ENCODE measurements at places on chromosomes 16 and 17.

DNA sequence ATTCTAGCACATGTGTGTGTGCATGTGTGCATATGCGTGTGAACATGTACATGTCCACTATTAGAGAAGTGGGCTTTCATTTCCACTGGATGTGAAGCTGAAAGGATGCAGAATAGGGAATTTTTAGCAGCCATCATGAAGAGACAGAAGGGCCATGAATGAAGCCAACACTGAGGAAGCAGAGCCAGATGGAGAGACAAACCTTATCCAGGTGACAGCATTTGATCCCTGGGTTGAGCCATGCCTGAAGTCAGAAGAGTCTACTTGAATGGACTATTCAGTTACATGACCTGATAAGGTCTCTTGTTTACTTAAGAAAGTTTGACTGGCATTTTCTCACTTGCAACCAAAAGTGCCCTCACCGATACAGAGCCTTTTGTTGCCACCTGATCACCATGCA is 88.4 kb downstream of the ASIC2 start:
- no peak for DNase-seq

DNA sequence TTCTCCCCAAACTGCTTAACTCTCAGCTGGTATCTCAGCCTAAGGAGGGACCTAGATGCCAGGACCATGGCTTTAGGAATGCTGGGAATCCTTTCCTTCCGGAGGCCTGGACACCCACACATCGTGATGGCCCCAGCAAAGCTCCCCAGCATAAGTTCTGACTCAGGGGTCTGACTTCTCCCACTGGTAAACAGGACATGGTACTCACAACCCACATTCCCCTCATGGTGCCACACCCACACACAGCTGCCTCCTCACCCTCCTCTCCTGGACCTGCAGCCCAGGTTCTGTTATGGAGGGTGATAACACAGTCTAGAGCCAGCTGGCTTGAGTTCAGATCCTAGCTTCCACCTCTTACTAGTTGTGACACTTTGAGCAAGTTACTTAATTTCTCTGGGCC is 719 bp upstream of the RNF227 start:
- no peak for DNase-seq

GRCh38 chr17:79741751-79742588 is 11.2 kb downstream of the ENPP7 start:
- peak; percentile 47 for DNase-seq

GRCh38 chr16:2840914-2841313 is 10.8 kb downstream of the ZG16B start:
- no peak for DNase-seq

DNA sequence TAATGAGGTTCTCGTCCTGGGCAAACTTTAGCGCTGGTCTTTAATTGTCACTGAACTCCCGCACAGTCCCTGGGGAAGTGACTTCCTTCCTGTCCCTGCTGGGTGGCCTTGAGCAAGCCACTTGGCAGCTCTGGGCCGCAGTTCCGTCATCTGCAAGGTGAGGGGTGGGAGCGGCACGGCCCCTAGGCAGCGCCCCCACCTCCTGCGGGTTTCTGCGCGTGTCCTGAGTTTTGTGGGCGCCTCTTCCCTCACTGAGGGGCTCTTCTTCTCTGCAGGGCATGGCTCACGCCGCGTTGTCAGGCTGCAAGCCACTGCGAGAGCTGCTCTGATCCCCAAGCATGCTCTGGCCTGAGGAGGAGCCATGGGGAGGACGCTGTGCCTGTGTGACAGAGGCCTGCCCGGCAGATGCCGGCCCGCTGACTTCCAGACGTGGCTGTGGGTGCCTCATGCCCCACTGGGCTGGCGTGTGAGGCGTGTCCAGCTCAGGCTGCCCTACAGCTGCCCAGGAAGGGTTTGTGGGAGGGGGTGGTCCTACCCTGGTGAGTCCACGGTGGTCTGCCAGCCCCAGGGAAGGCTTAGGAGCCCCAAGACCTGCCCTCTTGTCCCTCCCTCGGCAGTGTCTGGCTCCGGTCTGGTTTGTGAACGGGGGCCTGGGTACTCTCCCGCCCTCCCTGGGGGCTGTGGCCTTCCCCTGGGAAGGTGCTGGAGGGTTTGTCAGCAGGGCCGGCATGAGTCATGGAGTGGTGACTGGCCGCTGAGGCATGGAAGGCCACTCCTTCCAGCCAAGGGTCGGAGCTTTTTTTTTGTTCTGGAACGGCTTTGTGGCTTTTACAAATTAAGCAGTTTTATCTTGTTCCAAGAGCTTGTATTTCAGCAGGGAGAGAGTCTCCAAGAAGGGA is 182.0 kb downstream of the SEC14L1 start:
- no peak for DNase-seq

- no peak for DNase-seq
Measured at GRCh38 chr17:6492892-6493674, 48.8 kb downstream of the PIMREG start.

DNA sequence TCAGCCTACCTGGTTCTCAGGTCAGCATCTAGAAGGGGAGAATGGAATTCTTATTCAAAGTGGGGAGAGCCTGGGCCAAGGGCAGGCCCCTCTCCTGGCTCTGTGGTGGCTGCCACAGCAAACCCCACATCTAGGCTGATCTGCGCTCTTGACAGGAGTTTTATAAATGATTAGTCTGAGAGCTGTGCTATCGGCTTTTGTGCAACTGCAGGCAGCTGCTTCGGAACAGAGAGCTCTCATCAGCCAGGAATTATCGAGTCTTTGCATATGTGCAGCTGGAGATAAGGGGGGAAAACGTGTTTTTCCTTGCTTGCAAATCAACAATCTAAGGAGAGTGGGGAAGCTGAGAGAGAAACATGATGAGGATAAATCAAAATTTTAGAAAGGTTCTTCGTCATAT is 91.7 kb downstream of the HS3ST3A1 start:
- DNase-seq = no peak

DNA sequence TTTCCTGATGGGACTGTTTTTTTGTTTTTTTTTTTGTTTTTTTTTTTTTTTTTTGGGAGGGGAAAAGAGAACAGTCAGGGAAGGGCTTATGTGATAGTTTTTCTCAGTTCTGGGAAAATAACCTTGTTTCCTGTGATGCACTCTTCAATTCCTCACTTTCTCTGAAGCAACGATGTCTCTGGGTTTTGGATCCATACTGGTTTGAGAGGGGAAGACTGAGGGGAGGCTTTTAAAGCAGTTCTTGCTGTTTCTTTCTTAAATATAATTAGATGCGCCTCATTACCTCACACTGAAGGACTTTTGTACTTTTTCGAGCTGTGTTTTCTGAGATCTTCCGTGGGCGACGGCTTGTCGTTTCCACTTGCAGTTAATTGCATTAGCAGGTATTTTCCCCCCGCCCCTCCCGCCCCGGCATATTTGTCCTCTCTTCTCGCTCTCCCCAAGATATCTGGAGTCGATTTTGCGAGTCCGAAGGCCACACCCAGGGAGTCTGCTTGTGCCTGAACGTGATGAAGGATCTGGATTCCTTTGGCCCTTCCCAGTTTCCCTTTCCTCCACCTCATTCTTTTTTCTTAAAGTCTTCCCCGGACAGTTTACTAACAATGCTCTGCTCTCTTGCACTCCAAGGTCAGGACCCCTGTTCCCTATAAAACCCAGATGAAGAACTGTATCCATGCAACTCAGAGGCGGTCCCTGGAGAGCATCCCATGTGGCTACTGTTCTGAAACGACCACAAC is 125.2 kb upstream of the ZFHX3 start:
- no peak for DNase-seq

- peak; percentile 28 for DNase-seq
Measured at GRCh38 chr16:79272141-79272577, 328.4 kb downstream of the MAF start.

GRCh38 chr17:49670002-49670401 is 7.9 kb downstream of the SPOP start:
- DNase-seq = no peak

DNA sequence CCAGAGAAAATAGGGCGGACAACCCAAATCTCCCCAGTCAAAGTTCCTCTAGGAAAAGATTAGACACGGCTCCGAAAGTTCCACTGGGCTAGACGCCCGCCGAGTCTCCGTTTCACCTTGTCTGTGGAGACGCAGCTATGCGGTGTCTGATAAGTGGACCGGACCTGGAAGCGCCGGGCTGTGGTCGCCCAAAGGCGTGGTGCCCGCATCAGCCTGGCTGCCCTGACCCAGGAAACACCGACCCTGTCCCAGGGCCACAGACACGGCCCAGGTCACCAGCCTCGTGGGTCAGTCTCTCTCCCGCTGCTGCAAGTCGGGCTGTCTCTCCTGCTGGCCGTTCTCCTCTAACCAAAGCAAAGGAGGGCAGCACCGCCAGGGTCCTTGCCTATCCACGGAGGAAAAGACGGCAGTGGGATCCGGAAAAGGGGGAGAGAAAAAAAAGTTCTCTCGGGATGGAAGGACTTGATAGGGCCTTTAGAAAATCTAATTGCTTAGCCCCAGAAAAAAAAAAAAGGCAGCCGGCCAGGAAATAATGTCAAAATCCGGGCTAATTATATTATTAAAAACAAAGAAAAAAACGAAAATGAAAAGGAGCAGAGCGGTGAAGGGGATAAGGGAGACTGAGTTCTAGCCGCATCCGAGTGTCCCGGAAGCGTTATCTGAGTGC is 13.9 kb upstream of the FOXF1 start:
- no peak for DNase-seq

- DNase-seq = no peak
Measured at GRCh38 chr16:67822511-67822910, 15.8 kb downstream of the TSNAXIP1 start.

DNA sequence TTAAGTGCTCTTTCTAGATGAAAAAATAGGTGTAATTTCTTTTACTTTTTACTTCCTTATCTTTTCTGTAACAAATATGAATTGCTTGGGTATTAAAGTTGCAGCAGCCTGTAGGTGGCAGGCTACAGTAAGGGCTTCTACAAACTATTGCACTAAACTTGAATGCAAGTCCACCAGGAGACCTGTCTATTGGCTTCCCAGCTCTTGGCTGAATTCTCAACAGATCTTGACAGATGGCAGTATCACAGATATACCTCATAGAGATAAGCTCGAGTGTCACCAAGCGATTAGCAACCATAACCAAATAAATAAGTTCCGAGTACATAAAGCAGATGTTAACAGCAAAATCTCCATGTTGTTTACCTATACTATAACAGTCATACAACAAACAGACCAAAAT is 5.9 kb downstream of the BBS2 start:
- peak; percentile 51 for DNase-seq

GRCh38 chr17:59676716-59677115 is 30.5 kb downstream of the PTRH2 start:
- DNase-seq = no peak
